ENCODE measurements at places on chromosomes 6 and 20.

- no peak for DNase-seq
Observed at GRCh38 chr6:129882510-129883023, 21.5 kb upstream of the TMEM244 start.

DNA sequence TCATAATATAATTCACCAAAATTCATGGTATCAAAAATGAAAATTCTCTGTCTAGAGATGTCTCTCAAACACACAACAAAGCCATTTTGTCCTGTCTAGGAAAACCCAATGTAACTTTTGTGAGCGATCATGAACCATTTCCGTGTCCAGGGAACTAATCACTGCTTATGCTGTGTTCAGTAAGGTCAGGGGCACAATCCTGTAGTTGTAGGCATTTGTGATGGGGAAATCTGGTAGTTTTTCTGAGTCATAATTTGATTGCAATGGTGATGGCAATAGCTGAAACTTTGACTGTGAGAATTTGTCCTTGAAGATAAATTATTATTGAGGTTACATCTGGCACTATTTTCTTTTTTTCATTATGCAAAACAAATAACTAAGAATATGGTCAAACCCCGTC lies 21.0 kb upstream of the GCLC start:
- no peak for DNase-seq

DNA sequence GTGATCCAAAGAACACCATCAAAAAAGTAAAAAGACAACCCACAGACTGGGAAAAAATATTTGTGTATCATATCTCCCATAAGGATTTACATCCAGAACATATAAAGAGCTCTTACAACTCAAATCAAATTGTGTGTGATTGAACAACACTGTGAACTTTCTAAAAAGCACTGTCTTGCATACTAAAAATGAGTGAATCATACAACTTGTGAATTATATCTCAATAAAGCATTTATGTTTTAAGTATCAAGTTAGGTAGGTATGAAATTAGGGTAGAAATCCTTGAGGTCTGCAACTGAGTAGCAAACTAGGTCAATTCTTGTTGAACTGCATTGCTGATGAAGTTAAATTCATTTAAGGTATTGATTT lies 14.1 kb downstream of the SAMHD1 start:
- DNase-seq: no peak

GRCh38 chr20:39800548-39800947 lies 838.4 kb downstream of the DHX35 start:
- DNase-seq: no peak

GRCh38 chr6:68114463-68115047 lies 520.5 kb upstream of the ADGRB3 start:
- no peak for DNase-seq

All from left lobe of liver (tissue), 2 donors.